SIG-M5 (cell line): ENCODE measurements at places on chromosomes 12 and 14.

DNA sequence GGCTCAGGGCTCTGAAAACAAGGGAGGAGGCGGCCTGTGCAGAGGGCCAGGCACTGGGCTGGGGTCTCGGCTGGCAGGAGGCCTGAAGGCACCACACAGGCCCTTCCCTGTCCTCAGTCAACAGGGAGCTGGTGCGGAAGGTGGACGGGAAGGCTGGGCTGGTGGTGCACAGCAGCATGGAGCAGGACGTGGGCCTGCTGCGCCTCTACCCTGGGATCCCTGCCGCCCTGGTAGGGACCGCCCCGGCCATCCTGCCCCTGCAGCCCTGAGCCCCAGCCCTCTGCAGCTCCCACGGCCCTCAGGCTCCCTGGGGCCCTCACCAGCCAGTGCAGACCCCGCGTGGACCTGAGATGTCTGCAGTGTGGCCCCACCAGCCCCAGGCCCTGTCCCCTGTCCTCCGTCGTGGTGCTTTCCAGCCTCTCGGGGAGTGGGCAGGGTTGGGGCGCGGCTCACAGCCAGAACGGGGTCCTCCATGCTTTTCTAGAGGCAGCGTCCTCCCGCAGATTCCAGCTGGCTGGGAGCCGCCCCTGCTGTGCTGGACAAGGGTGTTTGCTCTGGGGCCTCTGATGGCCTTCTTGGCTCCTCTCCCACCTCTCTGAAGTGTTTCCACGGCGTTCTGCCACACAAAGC, 18.1 kb downstream of the ASPG start:
- no peak for DNase-seq

- no peak for DNase-seq
These were observed 107.4 kb downstream of the VCPKMT start for GRCh38 chr14:50008974-50009373.

DNA sequence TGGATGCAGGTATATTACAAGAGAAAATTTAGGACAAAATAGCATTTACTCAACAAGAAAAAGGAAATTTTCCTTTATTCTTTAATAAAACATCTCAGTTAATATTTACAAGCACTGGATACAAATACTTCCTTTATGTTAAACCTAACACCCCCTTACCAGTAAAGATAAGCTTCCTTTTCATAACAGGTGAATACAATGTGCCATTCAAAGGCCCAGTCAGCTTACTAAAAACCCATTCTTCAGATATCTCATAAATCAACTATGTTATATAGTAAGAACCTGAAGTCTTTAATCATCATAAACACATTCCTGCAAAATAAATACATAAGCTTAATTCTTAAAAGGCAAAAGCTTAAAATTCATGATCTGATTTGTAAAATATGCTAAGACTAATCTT, 52.6 kb downstream of the LRP6 start:
- no peak for DNase-seq

GRCh38 chr14:101525640-101526527, 35.4 kb upstream of the DIO3 start:
- no peak for DNase-seq

GRCh38 chr12:32609966-32610365, 69.1 kb upstream of the DNM1L start:
- no peak for DNase-seq

DNA sequence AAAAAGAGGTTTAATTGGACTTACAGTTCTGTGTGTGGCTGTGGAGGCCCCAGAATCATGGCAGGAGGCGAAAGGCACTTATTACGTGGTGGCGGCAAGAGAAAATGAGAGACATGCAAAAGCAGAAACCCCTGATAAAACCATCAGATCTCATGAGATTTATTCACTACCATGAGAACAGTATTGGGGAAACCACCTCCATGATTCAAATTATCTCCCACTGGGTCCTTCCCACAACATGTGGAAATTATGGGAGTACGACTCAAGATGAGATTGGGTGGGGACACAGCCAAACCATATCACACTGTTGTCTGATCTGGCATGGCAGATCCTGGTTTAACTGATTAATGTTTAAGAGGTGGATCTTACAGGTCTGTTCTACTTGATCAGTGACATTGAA, 5.6 kb downstream of the DDX47 start:
- DNase-seq = no peak

- DNase-seq = no peak
These were observed 2.9 kb downstream of the ARHGDIB start for GRCh38 chr12:14958361-14959125.

DNA sequence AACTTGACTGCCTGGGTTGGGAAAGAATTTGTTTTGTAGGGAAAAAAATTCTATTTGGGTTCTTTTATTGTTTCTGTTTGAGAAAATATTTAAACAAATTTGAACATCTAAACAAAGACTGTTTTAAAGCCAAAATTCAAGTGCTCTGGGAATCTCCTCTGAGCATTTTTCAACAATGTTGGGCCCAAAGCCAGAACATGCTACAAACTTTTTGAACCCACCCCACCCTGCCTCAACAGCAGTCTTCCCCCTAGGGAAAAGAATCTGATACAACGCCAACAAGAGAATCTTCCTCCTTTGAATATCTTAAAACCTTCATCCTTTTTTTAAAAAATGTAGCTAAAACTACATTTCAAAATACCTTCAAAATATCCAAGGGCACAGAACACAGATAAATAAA, 20.4 kb upstream of the NID2 start:
- no peak for DNase-seq

DNA sequence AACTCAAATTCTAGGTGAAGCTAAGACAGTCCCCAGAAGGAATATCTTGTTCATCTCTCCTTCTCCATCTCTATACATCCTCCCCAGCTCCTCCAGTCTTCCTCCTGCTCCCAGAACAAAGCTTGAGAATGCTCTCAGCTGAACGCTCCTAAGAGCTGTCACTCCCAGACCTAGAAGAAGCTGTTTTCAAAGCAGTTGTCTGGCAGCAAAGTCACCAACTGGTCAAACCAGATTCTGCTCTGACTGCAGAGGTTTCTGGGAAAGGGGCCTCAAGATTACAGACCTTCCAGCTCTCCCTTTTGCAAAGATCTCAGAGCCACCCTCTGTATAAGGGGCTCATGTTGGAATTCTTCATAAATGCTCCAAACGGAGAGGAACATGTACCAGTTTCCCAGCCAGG, 9.6 kb upstream of the HSPB8 start:
- DNase-seq = no peak

DNA sequence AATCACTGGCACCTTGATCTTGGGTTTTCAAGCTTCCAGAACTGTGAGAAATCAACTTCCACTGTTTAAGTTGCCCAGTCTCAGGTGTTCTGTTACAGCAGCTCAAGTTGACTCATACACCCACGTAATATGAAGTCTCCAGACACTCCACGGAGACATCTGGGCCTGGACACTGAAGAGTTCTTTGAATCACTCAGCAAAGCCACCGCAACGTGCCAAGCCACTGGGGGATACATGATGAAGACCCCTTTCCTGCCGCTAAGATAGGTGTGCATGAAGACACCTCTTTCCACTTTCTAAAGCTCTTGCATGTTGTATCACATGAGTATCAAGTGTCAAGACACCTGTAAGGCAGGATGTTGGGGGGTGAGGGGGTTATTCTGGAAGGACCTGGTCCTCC, 311.7 kb upstream of the RTL1 start:
- no peak for DNase-seq

DNA sequence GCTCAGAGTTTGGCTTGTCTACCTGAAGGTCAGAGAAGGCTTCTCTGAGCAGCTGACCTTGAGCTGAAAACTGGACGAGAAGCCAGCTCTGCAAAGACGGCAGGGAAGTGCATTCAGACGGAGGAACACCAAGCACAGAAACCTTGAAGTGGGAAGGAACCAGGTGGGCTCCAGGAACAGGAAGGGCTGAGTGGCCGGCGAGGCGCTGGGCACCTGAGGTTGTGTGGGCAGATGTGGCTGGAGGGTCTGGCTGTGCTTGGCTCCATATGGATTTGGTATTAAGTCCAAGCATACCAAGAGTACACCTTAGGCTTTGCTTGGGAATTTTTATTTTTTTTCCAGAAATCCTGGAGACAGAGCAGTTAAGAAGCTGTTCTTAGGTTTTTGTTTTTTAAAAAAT, 130.6 kb downstream of the SCARB1 start:
- DNase-seq = no peak

GRCh38 chr14:61641914-61642613, 53.2 kb upstream of the HIF1A start:
- no peak for DNase-seq

- no peak for DNase-seq
These were observed 13.6 kb upstream of the ACVR1B start for GRCh38 chr12:51937926-51938325.

DNA sequence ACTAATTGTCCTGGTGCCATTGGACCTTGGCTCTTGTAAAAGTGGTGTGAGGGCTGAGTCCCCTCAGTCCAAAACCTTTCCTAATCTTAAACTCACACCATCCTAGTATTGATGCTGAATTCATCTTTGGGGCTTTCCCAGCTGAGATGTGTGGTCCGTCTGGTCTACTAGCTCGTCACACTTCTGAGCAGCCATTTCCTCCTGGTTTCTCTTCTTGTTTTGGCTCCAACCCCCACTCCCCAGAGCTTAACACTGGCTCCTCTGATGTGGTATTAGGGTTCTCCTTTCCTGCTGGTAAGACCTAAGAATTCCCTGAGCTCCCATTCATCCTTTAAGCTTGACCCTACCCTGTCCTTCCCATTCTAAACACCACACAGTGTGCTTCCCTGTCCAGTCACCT, 900.6 kb downstream of the VRK1 start:
- DNase-seq = no peak

DNA sequence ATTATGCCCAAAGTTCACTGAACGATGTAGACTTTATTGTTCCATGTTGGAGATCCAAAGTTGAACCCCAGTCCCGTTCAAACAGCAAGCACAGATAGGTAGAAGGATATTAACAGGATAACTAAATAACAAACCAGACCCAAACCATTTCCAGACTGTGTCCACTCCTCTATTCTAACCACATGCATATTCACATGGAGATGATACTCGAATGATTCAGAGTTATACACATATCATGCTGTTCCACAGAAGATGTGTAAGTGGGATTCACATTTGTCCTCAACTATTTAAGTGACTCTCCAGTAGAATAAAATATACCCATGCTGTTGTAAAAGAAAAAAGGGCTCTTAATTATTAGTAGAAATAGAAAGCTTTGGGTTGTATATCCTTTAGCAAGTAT, 185.9 kb downstream of the ITPR2 start:
- no peak for DNase-seq

- peak; percentile 79 for DNase-seq
These were observed 2.1 kb upstream of the ATP23 start for GRCh38 chr12:57939291-57939690.

DNA sequence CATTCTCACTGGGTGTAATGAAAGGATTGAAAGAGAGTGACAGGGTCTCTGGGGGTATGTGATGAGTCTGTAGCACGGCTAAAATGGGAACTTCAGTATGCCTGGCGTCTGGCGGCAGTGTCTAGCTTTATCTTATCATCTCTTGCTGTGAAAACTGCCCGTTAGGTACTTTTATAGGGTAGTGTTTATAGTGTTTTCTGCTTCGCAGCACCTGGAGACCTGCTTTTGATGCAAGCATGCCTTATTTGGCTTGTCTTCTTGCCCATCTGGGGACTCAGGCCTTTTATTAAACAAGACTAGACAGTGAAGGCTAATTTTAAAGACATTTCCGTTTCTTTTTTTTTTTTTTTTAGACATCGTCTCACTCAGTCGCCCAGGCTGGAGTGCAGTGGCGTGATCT, 36.3 kb upstream of the ALDH2 start:
- DNase-seq = no peak

DNA sequence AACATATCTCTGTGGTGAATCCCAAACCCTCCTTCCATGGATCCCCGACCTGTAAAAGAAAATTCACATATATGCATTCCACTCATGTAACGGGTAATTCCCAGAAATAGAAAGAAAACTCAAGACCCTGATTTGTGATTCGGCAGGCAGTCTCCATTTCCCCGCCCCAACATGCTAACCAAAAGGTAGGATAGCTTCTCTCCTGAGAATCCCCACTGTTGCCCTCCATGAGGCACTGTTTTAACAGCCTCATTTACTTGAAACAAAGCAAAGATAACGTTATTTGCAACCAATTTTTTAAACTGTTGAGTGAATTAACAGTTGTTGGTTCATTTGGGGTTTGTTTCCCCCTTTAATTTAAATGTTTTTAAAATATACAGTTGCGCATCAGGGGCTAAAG, 774 bp upstream of the SLC2A13 start:
- DNase-seq = no peak

DNA sequence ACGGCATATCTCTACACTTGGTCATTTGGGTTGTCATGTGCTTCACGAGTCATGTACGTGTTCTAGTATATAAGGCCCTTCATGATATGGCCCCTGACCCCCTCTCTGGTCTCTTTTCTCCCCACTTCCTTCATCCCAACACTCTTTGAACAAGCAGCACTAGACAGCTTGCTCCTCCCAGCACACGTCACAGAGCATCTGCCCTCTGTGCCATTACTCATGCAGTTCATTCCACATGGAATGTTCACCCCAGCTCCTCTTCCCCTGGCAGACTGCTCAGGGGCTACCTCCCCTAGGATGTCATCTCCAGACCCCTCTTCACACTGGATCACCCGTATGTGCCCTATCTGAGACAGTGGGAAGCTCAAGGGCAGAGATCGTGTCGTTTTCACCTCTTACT, 14.1 kb upstream of the LRP1-AS start:
- DNase-seq = no peak

DNA sequence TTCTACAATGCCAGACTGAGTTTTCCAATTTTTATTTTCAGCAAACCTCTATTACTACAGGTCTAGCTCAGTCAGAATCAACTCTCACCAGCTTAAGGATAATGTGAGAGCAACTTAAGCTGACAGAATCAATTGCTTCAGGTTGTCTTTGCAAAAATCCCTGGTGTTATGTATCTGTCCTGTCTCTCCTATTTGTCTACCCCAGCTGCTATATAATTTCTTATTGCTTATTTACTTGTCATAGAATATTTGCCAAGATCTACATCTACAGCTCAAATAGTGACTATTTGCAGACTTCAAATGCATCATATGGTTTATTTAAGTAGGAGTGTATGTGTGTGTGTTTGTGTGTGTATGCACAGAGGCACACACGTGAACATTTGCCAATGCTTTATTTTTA, 54.1 kb downstream of the FOXG1 start:
- no peak for DNase-seq

DNA sequence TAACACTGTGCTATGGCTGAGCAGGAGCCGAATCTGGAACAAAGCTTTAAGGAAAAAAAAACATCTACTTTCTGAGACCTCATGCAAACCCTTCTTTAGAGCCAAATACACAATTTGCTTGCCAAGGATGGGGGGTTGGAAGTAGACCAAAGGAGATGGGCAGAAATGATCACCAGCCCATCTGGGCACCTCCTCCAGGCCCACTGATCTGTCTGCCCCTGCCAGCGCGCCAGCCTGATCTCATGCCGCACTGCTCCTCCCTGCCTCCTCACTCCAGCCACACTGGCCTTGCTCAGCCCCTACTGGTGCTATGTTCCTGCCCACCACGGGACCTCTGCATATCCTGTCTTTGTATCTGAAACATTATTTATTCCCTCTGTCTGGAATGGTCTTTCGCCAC, 24.8 kb upstream of the RAB35 start:
- no peak for DNase-seq

DNA sequence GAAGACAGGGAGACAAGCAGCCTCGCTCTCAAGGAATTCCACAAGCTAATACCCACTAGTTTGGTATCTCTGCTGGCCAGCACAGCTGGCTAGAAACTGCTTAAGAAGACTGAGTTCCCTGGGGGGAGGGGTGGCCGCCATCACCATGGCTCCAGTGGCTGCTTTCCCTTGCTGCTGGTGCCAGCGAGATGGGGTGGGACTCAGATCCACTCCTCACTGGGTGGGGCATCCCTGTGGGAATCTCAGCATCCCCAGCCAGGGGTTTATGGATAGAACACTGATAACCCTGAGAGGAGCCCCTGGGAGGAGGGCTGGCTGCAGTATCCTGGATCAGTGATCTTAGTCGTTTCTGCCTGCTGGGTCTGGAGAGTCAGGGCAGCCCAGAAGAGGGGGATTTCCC, 170.6 kb upstream of the MDGA2 start:
- DNase-seq = no peak
